Hippocampal formation (tissue), 2 donors: ENCODE measurements at places on chromosomes 16 and 17.

DNA sequence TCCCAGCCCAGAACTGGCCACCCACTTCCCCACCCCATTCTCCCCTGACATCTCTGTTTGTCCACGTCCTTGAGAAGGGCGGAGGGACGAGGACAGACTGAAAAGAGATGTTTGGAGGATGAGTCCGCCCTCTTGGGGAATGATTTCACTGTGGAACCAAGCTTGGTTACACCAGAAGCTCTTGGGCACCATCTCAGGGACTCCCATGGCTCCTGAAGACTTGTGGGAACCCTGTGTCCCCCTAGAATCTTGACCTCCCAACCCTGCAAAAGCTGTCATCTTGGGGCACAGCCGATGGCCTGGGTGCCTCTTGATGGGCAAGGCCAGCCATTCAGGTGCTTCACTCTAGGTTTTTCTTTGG lies 25.9 kb upstream of the LITAF start:
- no peak for DNase-seq

GRCh38 chr16:88737298-88738150 lies 31.2 kb downstream of the CTU2 start:
- peak; percentile 45 for DNase-seq

- DNase-seq = no peak
These were observed 51.7 kb upstream of the LGALS9 start for GRCh38 chr17:27579304-27579703.

DNA sequence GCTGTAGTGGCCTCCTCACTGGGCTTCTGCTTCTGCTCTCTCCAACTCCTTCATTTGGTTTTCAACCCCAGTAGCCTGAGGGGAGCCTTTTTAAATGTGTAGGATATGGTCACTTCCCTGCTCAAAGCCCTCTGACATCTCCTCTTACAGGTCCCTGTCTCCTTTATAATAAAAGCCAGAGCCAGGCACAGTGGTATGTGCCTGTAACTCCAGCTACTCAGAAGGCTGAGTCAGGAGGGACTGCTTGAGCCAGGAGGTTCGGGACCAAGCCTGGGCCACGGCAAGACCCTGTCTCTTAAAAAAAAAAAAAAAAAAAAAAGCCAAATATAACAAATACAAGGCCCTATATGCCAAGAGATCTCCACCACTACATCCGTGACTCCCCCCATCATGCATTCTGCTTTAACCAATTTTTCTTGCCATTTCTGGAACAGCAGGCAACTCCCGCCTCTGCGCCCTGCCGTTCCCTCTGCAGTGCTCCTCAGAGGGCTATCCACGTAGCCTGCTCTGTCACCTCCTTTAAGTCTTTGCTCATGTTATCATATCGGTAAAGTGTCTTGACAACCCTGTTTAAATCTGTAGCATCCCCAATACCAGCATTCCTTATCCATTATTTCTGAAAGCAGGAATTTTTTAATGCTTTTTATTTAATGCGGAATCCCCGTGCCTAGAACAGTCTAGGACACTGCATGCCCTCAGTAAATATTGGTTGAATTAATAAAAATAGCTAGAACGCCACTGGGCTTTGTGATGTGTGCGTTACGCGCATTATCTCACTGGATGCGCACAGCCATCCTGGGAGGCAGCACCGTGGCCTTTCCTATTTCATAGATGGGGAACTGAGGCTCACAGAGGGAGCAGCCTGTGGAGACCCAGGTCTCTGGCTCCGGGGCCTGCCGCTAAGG lies 9.5 kb downstream of the ZNF771 start:
- no peak for DNase-seq

- no peak for DNase-seq
These were observed at the start of gene SLC22A31 for GRCh38 chr16:89200124-89200849. TSS of gene SLC22A31 (minus strand) at chr16:89200537. CDS start at chr16:89200501, 36 bp downstream.
